ENCODE measurements at places on chromosomes 12 and 14.

DNA sequence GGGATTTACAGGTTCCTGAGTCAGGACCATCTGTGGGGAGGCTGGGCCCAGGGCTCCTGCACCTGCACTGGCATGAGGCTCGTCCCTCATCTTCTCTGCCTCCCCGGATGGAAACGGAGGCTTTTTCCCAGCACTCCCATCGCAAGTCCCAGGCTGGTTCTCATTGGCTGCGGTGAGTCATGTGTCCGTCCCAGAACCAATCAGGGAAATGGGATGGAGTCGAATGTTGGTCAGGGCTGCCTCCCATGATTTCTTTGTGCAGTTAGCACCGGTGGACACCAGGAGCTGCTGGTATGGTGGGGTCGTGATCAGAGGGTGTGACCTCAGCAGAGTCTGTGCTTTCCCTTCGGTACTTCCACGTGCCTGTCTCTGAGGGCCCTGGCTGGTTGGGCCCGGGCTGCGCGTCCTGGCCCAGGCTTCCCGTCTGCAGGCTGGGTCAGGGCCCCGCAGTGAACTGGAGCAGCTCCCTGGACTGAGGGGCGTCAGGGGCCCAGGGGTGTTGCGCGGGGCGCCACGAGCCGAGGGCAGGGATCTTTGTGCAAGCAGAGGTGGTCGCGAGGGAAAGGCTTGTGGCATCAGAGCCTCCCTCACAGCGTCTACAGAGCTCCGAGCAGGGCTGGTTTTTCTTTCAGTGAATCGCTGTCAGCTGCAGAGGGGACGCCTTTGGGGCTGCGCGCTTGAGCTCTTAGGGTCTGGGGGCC lies 168.1 kb downstream of the ADGRD1 start:
- no peak for DNase-seq

DNA sequence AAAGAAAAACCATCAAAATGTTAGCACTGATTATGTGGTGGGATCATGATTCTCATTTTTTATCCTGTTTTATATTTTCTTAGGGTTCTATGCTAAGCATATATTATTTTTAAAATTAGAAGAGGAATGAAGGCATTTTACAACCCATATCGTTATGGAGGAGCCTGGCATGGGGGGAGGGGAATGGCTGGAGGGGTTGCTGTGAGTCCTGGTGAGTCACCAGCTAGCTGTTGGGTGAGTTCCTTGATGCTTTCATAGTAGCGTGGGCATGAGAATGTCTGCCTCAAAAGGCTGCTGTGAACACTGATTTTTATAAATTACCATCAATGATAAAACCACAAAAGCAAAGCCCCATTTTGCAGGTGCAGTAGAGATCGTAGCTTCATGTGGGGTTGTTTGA lies 46.9 kb downstream of the C14orf132 start:
- DNase-seq: no peak

DNA sequence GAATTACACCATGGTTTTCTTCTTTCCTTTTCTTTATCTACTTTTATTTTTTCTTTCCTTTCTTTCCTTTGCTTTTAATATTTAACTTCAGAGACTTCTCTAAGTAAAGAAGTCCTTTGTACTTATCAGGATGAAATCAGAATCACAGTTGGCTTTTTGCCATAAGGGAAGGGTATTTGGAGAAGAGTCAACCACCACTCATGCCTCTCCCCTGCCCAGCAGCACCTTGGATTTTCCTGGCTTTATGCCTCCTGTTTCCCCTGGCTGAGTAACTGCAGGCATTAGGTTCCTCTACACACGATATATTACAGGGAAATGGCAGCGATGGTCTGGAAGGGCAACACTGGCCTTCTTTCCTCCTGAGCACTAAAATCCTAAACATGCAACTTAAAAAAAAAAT lies 266.4 kb upstream of the CAND1 start:
- no peak for DNase-seq

- DNase-seq: no peak
These were observed 55.1 kb downstream of the CALM1 start for GRCh38 chr14:90451961-90452360.

- no peak for DNase-seq
These were observed 96.1 kb downstream of the FLRT2 start for GRCh38 chr14:85625925-85626585.

GRCh38 chr12:131831635-131832041 lies 3.4 kb downstream of the MMP17 start:
- DNase-seq: no peak

- DNase-seq: peak; percentile 43
These were observed 613 bp downstream of the ARHGEF40 start for GRCh38 chr14:21070610-21071224.

- DNase-seq: no peak
These were observed 14.2 kb upstream of the CNIH1 start for GRCh38 chr14:54455363-54455762.

DNA sequence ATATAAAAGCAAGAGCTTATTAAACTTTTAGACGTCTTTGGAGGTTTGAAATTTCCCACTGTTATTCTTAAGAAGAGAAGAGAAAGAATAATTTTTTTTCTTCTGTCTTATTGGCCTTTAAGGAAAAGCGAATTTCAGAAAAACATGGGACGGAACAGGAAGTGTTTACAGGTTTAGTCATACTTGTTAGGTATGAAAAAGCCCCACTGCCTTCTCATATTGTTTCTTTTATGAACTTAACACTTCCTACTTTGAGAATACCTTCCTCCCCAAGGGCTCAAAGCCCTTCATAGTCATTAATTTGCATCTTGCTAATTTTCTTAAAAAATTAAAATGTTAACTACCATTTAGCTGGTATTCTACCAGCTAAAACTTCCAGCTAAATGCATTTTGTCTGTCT lies 82.0 kb downstream of the ETV6 start:
- DNase-seq: no peak

- no peak for DNase-seq
These were observed 24.9 kb upstream of the SPPL3 start for GRCh38 chr12:120928864-120929652.

- no peak for DNase-seq
These were observed 9.7 kb upstream of the GLT1D1 start for GRCh38 chr12:128843538-128843937.

DNA sequence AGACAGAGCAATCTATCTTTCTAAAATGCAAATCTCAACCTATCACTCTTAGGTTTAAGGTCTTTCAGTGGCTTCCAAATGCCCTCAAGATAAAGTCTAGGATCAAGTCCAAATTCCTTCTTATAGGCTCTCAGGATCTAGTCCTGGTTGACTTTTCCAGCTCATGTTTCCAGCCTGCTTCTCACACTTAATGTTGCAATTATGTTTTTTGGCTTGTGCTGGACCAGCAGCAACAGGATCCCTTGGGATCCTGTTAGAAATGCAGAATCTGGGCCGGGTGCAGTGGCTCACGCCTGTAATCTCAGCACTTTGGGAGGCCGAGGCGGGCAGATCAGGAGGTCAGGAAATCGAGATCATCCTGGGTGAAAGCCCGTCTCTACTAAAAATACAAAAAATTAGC lies 10.6 kb downstream of the GPR33 start:
- no peak for DNase-seq

DNA sequence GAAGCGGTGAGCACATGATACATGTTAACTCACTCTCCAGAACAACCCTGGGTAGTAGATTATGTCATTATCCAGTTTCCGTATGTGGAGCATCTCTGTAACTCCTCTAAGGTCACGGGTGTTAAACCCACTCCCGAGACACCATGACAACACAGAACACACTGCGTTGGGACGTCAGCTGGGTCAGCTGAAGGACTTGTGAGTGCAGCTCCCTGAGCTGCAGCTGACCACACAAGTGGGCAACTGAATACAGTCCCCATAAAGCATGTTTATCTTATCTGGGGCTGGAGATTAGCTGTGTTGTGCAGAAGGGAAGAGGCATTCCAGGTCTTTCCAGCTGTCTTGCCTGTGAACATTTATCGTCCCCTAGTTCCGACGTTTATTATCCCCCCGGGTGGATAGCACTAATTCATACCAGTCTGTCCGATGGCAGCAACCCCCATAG lies 211.5 kb downstream of the CHST11 start:
- no peak for DNase-seq

GRCh38 chr14:23167116-23167847 lies 16.2 kb downstream of the SLC7A8 start:
- no peak for DNase-seq

GRCh38 chr14:96091149-96091693 lies 52.1 kb downstream of the C14orf132 start:
- DNase-seq: no peak

DNA sequence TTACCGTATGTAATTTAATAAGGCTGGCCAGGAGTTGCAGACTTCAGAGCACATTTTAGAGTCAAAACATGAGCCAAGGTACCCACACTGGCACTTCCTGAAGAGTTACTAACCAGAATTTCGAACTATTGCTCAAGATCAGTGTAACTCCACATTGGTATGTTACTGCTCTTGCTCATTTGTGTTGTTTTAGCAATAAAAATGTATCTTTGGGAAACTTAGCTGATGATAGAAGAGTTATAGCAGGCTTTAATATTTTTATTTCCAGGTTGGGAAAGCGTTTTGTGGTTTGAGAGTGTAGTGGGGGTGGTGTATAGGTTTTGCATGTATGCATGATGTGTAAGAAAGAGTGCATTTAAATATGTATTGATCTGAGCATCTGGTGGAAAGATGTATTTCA lies 96.6 kb downstream of the SCN8A start:
- DNase-seq: no peak

DNA sequence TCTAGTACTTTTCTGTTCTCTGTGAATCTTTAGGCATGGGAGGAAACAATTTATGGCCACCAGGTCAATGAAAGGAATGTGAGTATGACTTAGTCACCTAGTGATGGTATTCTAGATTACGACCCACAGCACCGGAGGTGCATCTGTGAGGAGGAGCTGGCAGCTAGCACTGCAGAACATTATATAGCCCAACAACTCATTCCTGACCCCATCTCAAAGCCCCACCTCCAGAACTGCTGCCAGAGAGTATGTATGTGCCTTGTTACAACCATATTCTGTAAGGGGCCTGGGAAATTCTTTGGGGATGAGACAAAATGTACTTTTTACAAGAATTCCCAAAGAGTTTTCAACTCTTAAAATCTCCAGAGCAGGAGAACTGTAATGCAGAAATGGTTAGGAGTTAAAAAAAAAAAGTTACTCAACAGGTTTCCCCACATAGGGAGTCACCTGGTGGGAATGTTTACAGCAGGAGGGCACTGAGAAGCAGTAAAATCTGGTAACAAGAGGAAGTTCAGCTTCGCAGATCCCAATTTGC lies 34.9 kb upstream of the CERS5 start:
- DNase-seq: no peak

Data from KBM-7 (cell line).